ENCODE measurements at places on chromosomes 3 and 15.

DNA sequence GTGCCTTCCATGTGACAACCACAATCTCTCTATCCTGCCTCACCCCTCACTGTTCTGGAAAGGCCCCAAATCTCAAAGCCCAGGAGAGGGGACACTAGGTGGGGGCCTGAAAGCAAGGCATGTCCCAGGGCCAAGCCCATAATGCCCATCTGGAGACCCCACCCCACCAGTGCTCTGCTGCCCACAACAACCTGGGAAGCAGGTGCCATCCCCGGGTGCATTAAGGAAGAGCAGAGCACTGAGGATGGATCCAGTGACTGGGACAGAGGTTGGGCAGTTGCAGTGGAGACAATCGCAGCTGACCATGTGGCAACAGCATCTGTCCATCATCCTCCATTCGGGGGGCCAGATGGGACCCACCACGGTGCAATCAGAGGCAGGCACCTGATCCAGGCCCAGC is 106.2 kb upstream of the PRR20G start:
- DNase-seq = no peak

DNA sequence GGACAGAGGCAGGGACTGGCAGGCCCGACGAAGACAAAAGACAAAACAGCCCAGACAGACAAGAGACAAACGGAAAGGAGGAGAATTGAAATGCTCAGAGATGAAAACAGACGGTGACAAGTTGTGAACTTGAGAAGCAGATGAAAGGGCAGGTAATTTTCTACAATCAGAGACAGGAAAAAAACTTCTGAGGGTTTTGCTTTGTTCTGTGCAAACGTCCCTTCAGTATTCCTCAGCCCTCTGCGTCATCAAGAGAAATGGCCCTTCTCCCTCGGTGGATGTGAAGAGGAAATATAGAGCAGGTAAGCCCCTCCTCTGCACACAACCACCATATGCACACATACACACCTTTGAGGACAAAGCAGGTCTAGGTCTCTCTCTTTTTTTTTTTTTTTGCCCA is 206.6 kb downstream of the UACA start:
- DNase-seq = peak; percentile 4

- DNase-seq = no peak
Measured at GRCh38 chr3:12231431-12231830, 57.4 kb upstream of the PPARG start.

DNA sequence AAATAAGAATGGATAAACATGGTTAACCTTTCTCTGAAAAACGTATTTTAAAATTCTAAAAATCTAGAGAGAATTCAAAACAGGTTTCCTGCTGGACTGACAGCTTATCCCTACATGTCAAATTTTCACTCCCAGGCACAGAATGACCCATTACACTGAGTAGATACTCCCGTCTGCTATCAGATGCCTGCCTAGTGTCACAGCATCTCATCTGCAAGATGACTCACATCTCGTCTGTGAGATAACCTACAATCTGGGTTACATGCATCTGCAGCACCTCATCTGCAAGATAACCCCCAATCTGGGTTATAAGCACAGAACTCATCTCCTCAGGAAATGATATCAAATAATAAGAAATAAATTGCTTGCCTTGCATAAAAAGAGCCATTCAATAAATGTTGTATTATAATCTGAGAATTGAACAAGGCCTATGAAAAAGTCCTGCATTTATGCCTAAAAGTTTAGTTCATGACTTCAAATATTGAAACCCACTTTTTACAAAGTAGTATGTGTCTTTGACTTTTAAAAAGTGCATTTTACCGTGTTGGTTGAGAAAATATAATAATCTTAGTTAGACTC is 188.3 kb upstream of the THBS1 start:
- DNase-seq = no peak

DNA sequence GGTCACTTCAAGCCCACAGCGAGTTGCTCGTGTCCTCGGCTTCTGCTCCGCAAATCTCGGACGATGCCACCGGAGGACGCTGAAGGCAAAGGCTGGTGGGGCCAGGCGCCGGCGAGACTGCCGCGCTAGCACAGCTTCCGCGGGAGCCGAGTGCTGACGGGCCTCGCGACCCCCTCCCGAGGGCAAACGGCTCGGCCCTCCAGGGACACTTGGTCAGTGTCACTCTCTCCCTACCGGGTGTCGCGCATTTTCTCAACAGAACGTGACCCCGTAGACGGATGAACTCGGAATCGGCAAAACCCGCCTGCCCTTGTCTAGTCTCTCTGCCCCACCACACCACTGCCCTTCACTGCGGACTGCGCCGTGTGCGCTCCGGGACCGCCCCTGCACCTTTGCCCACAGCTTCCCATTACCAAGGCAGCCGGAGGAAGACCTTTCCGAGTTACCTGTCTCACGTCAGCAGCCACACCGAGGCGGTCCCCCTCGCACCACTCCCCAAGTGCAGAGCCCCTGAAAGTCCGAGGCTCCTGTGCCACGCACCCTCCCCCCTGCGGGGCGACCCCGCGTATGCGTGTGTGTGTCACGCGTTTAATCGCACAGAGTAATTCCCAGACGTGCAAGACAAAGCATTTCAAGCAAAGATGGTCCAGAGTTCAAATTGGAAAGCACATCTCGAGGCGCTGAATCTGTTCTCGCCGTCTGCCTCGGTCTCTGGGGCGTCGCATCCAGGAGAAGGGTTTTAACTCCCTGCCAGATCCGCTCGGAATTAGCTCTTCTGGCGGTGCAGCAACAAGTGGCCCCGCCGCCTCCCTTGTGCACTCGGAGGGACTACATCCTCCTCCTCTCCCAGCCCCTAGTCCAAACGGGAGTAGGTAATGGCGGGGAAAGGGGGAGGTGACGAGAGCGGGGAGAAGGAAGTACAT is 245.0 kb upstream of the TOPAZ1 start:
- DNase-seq = no peak

GRCh38 chr3:43366885-43367284 is 80.5 kb downstream of the SNRK start:
- no peak for DNase-seq

- no peak for DNase-seq
Measured at GRCh38 chr15:82650046-82650670, 3.0 kb upstream of the CPEB1 start.

GRCh38 chr3:12598890-12599289 is 42.0 kb downstream of the MKRN2 start:
- no peak for DNase-seq

DNA sequence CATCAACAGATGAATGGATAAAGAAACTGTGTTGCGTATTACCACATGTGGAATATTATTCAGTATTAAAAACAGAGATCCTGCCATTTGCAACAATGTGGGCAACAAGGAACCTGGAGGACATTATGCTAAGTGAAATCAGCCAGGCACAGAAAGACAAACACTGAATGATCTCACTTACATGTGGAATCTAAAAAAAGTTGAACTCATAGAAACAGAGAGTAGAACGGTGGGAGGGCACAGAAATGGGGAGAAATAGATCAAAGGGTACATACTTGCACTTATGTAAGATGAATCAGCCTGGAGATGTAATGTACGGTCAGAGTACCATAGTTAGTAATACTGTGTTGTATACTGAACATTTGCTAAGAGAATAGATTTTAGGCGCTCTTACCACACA is 29.8 kb upstream of the MUC13 start:
- DNase-seq = no peak

DNA sequence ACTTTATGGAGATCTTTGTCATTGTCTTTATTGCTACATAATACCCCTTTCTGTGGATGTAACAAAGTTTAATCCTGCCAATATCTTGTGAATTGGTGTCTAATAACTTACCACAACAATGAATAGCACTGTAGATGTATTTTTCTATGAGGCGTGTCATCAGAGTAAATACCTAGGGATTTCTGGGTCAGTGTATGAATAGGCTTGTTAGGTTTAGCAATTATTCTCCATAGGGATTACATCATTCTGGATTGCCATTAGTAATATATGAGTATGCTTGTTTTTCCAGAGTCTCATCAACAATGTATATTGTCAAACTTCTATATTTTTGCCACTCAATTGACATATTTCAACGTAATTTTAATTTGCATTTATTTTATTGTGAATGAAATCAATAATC is 67.9 kb downstream of the UNC13C start:
- no peak for DNase-seq

DNA sequence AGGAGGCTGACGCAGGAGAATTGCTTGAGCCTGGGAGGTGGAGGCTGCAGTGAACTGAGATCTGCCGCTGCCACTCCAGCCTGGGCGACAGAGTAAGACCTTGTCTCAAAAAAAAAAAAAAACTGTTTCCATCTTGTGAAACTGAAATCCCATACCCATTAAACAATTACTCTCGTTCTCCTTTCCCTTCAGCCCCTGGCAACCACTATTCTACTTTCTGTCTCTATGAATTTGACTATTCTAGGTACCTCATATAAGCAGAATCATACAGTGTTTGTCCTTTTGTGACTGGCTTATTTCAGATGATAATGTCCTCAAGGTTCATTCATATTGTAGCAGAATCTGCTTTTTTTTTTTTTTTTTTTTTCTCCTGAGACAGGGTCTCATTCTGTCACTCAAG is 51.5 kb upstream of the UBE2E1 start:
- peak; percentile 50 for DNase-seq

DNA sequence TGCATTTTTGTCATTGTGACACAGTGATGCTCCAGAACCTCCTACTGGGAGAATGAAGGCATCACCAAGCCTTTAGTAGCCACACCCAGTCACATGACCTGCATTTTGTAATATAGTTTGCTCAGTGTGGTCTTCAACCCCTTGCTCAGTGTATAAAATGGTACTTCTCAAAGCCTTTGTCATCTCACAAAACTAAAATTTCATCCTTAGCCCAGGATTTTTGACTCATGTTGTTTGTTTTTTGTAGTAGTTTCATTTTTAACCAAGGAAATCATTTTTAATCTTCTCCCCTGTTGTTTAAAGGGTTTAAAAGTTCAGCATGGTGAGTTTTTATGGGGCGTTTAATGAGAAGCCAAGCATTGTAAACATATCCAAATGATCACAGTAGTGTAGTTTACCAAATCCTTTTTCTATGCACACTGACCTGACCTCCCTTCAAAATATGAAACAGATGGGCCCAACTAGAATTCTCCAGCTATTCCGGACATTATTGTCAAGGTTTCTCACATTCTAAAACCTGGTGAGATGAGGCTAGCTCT is 123.5 kb upstream of the IL12A start:
- no peak for DNase-seq

DNA sequence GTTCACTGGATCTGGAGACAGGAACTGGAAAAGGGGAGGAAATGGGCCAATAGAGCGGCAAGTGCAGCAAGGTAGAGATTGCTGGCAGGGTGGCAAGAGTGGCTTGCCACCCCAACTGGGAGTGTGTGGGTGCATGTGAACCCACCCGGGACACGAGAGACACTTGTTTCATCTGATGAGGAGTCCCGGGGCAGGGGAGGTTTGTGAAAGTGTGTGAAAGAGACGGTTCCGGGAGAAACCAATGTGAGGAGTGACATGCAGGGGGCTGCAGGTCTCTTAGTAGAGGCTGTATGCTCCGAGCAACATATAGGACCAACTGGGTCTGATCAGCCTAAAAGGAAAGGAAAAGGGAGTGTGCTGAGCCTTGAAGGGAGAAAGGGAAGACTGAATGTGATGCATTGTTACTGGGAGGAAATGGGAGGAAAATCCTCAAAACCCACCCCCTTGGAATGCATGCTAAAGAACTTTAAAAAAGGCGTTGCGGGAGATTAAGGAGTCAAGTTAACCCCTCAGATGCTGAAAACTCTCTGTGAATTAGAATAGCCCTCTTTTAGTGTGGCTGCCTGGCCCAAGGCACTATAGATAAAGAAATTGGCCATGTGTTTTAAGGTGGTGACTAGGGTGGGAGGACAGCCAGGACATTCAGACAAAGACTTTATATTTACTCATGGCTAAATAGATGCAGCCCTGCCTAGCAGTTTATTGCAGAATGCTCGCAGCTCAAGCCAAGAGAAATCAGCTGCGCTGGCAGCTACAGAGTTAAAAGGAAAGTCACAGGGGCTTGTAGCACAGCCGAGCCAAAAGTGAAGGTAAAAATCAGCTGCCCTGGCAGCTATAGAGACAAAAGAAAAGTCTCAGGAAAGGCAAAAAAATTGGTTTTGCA is 9.1 kb upstream of the SLC9C1 start:
- no peak for DNase-seq

- DNase-seq = no peak
Measured at GRCh38 chr3:5172018-5172417, 15.5 kb upstream of the EDEM1 start.

DNA sequence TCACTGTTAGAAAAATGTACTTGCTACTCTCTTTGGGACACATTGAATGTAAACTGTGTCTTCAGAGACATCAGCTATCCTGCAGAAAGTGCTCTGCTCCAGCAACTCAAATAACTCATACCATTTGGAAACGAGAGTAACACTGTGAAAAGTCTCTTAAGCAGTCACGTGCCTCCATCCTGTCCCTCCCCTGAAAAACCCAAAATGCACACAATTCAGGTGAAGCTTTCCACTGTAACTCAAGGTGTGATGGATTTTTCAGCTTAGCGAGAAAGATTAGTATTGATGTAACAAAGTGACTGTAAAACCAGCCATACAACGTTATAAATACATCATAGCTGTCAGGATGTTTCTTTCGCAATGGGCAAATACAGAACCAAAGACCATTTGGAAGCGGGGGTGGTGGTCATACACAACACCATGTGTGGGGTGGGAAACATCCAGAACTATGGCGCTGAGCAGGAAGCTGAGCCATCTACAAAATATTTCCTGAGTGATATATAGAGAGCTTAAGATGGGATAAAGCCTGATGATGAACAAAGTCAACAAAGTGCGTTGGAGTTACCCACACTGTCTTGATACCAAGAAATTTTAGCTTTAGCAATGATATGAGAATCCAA is 332.3 kb downstream of the FOXP1 start:
- DNase-seq = no peak

GRCh38 chr3:196238612-196239560 is 22.6 kb downstream of the SLC51A start:
- no peak for DNase-seq

GRCh38 chr3:150105886-150106612 is 135.4 kb upstream of the PFN2 start:
- DNase-seq = no peak
